Activated CD4-positive, alpha-beta T cell treated with anti-CD3 and anti-CD28 coated beads, Interleukin-10, Interleukin-2, amounts not matched to agents 100 ng/mL and 50 ng/mL, durations not matched to agents 16 hours and 8 hours (primary cell): ENCODE measurements at places on chromosomes 3 and 15.
A peak's percentile ranks its signal among the peaks of the same experiment; 100 is the strongest.

DNA sequence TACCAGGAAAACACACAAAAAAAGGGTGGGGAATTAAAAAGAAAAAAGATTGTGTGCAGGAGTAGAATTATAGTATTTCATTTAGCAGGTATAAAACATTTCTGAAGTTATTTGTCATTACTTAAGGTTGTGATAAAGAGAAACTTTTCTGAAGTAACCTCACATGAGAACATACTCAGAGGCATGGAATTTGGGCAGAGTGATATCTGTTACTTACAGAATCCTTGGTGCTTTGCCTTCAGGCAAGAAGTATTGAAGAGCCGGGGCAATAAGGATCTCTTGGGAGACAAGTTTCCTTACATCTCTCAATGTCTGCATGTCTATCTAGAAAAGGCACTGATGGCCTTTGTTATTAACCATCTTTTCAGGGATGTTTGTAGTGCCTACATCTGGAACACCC, 179.7 kb upstream of the ROBO1 start:
- DNase-seq, result no peak

DNA sequence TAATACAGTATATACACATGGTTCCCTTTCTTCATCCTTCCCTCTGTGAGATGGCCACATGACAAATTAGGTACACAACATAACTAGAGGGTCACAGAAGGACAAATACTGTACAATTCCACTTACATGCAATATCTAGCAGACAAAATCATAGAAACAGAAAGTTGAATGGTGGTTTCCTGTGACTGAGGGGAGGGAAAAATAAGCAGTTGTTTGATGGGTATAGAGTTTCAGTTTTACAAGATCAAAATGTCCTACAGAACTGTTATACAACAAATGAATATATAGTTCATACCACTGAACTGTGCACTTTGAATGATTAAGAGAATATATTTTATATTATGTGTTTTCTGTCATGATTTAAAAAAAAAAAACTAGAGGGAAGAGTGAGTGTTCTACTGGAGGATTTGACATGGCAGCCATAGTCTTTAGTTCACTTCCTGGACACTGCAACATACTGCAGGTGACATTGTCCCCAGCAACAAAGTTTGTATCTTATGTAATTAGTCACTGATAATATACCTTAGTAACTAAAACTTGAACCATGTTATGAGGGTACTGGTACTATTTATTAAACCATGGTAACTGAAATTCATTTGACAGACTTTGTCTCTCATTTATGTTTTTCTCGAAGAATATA, 37.2 kb downstream of the CCDC54 start:
- DNase-seq, result peak; percentile 48

DNA sequence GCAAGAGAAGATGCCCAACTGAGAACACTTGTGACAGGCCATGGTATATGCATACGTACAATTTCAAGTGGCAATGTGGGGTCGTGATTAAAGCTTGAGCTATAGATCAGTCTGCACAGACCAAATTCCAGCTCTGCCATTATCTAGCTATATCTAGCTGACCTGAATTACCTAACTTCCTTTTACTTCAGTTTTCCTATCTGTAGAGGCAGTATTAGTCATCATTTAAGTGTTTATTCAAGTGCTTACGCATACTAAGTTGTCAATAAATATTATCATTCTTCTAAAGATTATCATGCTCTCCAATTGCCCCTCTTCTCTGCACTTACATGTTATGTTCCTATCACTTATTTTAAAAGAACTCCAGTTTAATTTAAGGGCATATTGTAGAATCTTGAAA, 87.9 kb downstream of the ARPP21 start:
- no peak for DNase-seq

- DNase-seq, result no peak
Observed at GRCh38 chr3:108527109-108527508, 16.7 kb upstream of the MYH15 start.
